GOT3 (cell line): ENCODE measurements at places on chromosomes 4 and X.
A peak's percentile ranks its signal among the peaks of the same experiment; 100 is the strongest.

DNA sequence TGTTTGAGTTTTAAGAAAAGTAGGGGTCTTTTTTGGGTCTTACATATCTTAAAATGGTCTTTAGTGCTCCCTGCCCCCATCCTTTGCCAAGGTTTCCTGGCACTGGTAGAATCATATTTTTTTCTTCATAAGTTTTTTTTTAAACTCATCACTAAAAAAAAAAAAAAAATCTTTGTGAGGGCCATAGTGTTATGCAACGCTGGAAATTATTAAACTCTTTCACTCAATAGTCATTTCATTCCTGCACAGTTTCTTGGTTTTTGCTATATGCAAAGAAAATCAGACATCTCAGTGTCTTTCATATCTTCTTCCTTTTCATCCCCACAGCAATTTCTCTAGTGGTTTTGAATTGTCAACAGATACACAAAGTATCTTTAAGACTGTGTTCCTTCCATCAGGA lies 95.6 kb downstream of the TMA16 start:
- DNase-seq = no peak

DNA sequence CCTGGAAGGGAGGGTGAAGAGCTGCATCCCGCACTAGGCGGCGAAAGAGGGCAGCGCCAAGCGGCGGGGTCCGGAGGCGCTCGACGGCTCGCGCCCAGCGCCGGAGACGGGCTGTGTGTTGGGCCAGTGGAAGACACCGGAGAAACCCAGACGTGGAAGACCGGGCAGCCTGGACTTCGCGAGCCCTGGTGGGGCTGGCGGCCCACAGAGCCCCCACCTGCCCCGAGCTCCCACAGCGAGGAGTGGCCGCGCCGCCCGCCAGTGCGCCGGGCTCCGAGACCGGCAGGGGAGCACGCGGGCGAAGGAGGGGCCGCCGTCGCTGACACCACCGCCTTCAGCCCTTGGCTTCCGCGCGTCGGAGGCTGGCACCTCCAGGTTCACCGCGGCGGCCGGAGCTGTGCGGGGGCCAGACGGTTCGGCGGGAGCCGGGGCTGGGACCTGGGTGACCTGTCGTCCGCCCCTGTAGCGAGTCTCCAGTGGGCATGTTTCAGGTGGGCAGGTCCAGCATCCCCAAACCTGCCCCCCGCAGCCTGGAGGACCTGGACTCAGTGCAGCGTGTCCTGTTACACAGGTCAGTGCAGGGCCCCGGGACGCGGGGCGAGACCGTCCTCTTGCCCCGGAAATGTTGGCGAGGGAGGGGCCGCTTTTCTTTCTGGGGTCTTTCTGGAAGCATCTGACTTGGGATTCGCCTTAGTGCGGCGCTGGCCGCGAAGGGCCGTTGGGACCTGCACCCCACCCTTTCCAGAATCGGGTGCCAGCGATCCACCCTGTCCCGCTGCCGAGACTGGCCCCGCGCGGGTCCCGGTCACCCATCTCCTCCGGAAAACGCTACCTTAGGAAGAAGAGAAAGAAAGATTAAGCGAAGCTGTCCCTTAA lies 9.6 kb upstream of the INTU start:
- no peak for DNase-seq

DNA sequence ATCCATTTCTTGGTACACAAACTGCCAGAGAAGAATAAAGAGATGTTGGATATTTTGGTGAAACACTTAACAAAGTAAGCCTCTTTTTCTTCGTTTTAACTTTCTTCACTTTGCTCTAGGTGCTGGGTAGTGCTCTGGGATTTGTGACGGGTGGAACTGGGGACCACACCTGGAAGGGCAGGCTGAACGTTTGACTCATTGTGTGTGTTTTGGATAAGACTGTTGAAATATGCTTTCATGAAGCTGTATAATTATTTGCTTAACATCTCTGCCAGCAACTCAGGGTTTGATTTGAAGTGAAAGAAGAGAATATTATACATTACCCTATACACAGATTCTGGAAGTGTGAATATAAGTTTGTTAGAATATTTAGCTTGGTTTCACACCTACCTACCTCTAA lies 233.2 kb downstream of the ARHGAP10 start:
- DNase-seq = no peak

- DNase-seq = no peak
Measured at GRCh38 chrX:112664924-112665323, 14.8 kb downstream of the LHFPL1 start.

GRCh38 chr4:26220696-26221095 lies 100.1 kb upstream of the RBPJ start:
- DNase-seq = no peak

GRCh38 chr4:138833974-138834373 lies 181.6 kb upstream of the NOCT start:
- no peak for DNase-seq

DNA sequence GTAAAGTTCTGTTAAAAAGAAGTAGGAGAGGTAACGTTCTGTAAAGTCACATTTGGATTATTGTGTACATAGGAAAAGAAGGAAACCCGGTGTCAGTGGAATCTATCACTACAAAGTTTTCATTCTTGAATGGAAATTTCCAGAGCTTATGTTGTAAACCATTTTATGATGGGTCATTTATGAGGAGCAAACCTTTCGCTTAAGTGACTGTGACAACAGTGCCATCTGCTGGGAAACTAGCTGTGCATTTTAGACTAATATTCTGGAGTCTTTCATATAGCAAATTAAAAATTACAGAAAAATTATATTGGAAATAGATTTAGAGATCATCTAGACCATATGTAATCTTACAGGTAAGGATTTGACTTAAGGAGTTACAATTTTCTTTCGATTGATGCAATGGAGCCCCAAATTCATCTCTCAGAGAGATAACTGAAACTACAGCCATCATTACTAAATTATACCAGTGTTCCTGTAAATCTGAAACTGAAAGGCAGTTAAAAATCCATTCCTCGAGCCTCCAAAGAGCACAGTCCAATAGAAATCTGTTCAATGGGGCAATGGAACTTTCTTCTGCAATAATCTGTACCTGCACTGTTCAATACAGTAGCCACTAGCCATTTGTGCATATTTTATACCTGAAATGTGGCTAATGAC lies 26.9 kb downstream of the ASB9 start:
- DNase-seq = peak; percentile 10

DNA sequence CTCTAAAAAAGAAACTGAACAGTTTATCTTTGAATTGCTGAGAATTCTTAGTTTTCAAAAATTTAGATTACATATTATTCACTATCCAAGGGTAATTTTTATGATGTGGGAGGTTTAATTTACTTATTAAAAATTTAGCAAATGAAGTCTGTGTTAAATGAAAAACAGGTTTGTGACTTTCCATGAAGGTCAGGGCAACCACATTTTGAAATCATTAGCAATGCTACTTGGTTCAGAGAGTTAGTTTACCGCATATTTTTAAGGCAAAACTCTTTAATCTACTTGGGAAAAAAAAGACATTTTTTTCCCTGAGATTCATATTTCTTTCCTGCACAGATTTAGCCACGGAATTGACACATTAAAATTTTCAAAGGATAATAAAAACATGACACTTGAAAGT lies 37.3 kb upstream of the PRSS12 start:
- DNase-seq = no peak

GRCh38 chr4:95761426-95761825 lies 78.5 kb upstream of the PDHA2 start:
- DNase-seq = no peak
